ENCODE measurements at places on chromosomes 3 and 15.

DNA sequence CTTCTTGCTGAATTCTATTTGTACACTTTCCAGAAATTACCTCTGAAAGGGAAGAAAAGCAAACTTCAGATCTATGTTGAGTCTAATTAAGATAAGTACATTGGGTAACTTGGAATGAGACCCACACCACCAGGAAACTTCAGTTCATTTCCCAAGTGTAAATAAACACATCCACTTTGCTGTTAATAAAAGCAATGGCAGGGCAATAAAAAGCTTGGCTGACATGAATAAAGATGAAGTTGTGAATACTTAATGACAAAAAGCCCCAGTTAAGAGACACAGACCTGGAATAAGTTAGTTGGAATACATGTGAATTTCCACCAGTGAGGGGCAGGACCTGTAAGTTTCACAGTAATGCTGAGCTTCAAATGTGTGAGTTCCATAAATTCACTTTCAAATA is 83.3 kb downstream of the MEX3B start:
- DNase-seq, result no peak

DNA sequence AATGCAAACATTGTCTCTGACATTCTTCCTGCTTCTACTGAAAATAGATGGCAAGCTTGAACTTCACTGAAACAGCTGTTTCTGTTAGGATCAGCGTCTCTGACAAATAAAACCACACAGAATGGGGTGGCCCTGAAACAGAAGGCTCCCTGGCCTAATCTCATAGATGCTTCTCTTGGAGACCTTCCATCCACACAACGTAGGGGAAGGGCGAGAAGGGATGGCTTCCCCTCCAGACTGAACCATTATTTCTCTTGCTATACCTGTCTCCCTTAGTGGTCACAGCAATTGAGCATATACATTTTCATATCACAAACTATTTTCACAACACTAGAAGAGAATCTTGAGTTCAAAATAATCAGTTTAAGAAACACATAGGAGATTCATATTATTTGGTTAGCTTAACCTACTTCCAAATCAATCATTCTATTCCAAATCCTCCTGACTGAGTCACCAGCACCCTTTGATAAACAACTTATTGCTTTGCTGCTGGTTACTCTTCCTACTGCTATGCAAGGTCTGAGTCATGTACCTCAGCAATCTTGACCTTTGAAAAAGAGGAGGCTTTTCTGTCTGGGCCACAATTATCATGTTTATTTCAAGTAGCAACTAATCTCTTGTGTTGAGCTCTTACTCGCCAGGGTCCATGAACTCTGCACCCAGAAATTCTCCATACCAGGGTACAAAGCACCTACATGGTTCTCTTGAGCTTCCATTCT is 45.5 kb downstream of the CBLB start:
- no peak for DNase-seq

DNA sequence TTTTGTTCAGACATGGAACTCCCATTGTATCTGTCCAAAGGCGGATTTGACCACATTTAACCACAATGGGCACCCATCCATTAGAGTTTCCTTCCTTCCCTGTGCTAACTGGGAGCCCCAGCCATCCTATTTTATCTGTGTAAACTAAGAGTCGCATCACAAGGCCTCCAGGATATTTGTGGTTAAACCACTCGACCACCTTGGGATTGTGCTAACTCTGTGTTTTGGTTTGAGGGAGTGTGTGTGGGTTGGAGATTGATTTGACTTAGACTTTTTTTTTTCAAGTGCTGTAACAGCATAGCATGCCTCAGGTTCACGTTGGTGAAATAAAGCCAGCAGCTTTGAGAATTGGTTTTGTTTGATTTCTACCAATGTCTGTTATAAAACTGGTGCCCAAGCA is 100.4 kb upstream of the TP63 start:
- no peak for DNase-seq

- DNase-seq, result no peak
These were observed 33.0 kb downstream of the MBNL1 start for GRCh38 chr3:152301745-152302181.

- DNase-seq, result no peak
These were observed 17.7 kb downstream of the SEC62 start for GRCh38 chr3:169984292-169984691.

DNA sequence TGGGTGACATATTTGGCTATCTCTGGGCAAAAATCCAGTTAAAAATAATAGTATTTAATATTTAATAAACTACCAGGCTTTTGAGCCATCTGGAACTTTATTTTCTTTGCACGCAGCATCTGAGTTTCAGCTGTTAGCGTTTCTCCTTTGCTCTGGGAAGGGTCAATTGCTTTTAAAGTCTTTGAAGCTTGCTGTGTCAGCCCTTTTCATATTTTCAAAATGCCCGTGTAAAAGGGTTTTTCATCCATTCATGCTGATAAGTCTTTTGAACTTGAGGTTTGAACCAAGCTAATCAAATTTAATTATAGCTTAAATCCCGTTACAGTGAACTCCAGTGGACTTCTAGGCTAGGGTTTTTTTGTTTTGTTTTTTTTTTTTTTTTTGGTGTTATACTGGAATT is 79.1 kb downstream of the SLC25A26 start:
- DNase-seq, result no peak

- DNase-seq, result no peak
These were observed 53.1 kb downstream of the SLC4A7 start for GRCh38 chr3:27431116-27431515.

- no peak for DNase-seq
These were observed 258.9 kb upstream of the CFAP20DC start for GRCh38 chr3:59308684-59309083.

GRCh38 chr3:124091716-124092115 is 99.8 kb upstream of the ROPN1 start:
- DNase-seq, result no peak

DNA sequence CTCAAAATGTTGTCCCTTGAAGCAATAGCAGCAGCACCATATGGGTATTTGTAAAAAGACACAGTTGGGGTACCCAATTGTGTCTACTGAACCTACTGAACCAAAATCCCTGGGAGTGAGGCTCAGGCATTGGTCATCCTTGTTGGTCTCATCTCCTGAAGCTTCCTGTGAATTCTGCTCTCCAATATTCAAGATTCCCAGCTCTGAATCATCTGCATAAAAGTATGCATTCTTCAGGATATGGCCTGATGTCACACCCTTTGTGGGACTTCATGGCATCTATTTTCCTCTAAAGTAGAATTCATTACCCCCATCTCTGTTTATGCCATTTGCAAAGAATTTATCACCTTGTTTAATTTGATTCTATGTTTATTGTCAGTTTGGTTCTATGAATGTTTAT is 13.3 kb upstream of the PTX3 start:
- DNase-seq, result no peak

DNA sequence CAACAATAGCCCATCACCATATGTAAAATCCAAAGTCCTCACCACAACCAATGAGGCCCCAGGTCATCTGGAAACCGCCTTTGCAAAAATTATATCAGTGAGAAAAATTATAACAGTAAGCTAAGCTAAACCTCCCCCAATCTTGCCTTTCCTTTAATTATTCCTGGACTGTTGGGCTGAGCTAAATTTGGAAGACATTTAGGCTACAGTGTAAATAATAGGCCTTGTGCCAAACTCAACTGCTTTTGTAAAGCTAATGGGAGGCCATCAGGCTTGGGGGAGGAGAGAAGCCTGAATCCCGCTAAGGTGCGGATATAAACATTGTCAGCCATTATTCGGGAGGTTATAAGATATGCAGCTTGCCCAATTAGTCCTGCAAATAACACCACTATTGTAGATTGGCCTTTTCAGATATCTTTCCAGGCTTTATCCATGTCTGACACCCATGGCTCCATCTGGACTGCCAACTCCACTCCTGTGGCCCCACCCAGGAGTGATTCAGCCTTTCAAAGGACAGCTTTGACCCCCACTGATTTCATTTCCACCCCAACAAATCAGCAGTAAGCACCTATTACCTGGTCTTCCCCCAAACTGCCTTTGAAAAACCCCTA is 53.0 kb upstream of the CA12 start:
- no peak for DNase-seq

- DNase-seq, result no peak
These were observed 6.2 kb downstream of the MGA start for GRCh38 chr15:41666353-41666920.

DNA sequence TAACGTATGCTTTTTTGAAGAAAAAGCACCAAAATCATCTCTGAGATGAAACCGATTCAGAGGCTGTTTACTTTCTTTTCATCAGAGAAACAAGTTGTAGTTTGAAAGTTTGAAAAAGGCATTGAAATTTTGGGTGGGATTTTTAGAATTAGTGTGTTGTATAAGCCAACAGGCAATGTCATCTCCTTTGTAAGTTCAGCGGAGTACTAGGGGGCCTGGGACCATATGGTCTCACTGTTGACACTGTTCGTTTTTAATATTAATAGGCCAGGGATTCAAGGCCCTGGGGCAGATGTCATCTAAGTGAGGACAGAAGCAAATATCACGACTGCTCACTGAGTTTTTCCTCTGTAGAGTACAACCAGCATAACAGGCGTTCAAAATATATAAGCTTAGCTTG is 256.2 kb upstream of the RARB start:
- DNase-seq, result no peak

DNA sequence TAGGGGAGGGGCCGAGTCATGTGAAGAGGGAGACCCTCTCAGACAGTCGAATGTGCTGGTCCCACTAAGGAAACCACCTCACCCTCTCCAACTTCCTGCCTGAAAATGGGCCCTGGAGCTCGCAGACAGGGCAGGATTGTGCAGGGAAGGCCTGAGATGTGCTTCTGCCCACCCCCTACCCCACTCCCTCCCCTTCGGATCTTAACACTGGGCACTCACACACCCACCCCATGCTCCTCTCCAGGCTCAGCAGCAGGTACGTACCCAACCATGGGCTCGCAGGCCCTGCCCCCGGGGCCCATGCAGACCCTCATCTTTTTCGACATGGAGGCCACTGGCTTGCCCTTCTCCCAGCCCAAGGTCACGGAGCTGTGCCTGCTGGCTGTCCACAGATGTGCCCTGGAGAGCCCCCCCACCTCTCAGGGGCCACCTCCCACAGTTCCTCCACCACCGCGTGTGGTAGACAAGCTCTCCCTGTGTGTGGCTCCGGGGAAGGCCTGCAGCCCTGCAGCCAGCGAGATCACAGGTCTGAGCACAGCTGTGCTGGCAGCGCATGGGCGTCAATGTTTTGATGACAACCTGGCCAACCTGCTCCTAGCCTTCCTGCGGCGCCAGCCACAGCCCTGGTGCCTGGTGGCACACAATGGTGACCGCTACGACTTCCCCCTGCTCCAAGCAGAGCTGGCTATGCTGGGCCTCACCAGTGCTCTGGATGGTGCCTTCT is 20.0 kb downstream of the ATRIP start:
- DNase-seq, result no peak

DNA sequence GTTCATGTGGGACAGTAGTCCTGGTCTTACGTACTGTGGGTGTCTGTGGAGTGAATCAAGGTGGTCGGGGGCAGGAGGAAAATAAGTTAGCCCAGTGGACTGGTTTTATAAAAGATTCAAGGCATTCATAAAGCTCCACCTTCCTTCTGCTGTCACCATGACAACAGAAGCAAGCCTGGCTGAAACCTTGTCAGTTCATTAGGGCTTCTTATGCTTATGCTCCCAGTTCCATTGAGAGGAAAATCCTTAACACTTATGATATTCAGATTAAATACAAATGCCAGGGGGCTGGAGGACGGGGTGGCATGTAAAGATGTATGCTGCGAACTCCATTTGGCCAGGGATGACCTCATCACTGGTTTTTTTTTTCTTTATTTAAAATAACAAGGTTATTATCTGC is 283.1 kb upstream of the ATP10A start:
- no peak for DNase-seq

GRCh38 chr15:51390241-51390965 is 48.9 kb downstream of the GLDN start:
- DNase-seq, result no peak

GRCh38 chr3:188309437-188310269 is 155.7 kb downstream of the LPP start:
- DNase-seq, result no peak

DNA sequence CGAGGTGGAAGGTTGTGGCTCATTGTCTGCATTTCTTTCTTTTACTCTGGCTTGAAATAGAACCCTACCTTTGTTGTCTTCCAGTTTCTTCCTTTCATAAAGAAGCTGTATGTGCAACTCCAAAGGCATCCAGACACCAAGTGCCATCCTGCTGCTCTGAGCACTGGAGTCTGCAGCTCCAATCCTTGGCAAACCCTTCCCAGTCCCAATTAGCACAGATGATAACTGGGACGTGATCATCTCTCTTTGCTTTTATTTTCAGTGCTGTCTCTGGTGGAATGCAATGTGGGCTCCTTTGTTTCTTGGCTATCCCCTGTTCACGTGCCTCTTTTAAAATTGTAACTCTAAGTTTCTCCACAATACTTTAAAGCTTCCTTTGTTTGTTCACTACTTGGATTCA is 140.9 kb downstream of the AQP9 start:
- DNase-seq, result no peak

GRCh38 chr3:111667621-111668239 is 72.6 kb upstream of the ZBED2 start:
- DNase-seq, result no peak

DNA sequence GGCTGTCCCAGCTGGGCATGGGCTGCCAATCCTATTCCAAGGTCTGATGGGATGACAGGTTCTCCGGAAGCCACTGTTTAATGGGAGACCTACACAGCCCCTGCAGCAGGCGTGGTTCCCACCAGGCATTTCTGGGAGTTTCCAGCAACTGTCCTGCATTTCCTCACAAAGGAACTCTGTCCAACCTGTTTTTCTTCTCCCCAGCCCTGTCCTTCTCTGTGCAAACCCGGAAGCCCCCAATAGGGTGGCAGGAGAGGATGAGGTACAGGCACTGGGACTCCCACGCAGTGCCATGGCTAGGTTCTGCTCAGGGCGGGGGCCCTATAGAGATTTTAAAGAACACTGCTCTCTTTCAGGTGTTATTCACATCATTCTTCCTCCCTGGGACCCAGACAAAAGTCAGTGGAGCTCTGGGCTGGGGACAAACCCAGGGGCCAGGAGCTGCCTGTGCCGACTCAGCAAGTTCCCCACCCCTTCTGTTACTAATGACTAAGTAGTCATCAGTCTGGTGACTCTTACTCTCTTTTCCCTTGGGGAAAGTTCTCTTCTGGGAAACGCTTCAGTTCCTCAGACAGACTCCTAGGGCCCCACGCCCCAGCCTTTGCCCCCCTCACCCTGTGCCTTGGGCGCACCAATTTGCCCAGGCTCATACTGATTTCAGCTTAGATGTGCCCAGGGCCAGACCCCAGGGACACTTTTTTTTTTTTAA is 97.7 kb downstream of the CD47 start:
- no peak for DNase-seq

GRCh38 chr3:168322941-168323340 is 227.2 kb upstream of the GOLIM4 start:
- no peak for DNase-seq

- no peak for DNase-seq
These were observed 1.1 kb upstream of the ST6GAL1 start for GRCh38 chr3:186929186-186929585.

DNA sequence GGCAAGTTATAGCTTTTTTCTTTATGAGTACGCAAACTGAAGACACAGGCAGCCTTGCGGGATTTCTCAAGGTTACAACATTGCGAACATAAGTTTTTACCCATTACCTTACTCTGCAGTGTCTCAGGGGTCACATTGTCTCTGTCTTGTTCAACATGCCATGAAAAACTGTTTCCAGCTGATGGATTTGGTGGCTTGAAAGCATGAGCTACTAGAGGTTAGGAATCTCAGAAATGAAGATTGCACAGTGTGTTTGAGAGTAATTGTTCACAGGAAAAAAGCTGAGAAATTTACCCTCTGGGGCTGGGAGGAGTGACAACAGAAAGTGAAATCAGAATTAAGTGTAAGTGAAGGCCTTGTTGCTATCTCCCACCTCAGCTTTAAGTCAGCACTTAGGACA is 568.6 kb downstream of the TAFA4 start:
- no peak for DNase-seq

Data from NCI-H526 (cell line).